ENCODE measurements at places on chromosomes 2 and 18. TPM values are rescaled to one million over a fixed set of nuclear protein-coding genes. Genes with fewer than 3 reads are reported as not detected.

DNA sequence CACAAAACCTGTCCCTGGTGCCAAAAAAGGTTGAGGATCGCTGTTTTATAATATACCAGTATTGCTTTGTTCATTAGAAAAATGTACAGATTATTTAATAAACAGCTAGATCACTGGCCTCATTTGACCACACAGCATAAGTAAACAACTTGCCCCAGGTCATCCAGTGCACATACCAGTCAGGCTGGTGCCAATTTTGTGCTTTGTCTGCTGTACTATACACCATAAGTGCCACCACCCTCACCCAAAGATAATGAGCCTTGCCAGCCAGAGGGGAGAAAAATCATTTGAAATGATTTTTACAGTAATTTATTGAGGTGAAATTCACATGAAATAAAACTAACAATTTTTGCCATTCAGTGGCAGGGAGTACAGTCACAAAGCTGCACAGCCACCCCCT lies 202.2 kb upstream of the TWIST2 start:
- H3K4me1 ChIP-seq: no peaks in the 10 kb centered on the region
- no peak overlapping the region for H3K4me3 ChIP-seq

DNA sequence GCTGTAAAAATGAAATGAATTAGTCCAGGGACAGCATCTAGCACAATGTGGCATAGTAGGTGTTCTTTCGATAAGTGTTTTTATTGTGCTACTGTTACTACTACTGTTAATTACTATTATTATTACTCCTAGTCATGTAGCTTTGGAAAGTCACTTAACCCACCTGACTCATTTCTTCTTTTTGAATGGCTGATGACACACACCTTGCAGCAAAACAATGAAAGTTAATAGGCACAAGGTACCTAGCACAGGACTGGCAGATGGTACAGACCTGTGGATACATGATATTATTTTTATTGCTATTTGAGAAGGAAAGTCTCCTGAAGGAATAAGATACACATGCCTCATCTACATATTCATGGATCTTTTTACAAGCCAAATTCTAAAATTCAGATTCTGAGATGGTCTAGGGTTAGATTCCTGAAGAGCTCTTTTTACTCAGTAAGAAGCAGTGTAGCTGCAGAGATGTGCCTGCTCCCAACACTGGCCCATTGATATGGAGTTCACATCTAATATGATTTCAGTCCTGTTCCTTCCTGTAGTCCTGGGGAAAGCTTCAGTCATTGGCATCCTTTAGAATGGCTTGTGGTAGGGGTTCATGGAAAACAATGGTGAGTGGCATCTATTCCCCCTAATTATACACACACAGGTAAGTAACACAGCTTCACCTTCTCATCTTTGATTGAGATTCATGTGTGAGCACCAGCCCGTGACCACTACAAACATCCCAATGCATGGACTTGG lies 7.9 kb upstream of the ERMN start:
- DNase-seq: no peak
- no peak overlapping the region for H3K27ac ChIP-seq
- no peak overlapping the region for H3K4me3 ChIP-seq
- H3K36me3 ChIP-seq: no peaks in the 10 kb centered on the region

GRCh38 chr18:21203126-21203525 lies 38.9 kb upstream of the GREB1L start:
- no peak overlapping the region for H3K27ac ChIP-seq
- no peaks in the 10 kb centered on the region for H3K4me1 ChIP-seq

Gene CLEC4F
- not detected for total RNA-seq

DNA sequence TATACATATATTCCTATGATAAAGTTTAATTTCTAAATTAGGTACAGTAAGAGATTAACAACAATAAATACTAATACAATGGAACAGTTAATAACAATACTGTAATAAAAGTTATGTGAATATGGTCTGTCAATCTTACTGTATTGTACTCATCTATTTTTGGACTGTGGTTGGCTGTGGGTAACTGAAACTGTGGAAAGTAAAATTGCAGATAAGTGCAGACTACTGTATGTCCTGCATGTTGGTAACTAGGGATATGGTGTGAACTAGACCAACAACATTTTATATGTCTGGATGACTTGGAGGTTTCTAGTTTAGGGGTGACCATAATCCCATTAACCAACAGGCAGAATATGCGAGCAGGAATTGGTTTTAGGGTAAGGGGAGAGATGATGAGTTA lies 23.3 kb downstream of the PHLPP1 start:
- H3K27me3 ChIP-seq: no peaks in the 10 kb centered on the region
- no peak for DNase-seq
- no peak overlapping the region for H3K27ac ChIP-seq
- H3K4me1 ChIP-seq: peaks cover 43% of the 10 kb centered on the region

DNA sequence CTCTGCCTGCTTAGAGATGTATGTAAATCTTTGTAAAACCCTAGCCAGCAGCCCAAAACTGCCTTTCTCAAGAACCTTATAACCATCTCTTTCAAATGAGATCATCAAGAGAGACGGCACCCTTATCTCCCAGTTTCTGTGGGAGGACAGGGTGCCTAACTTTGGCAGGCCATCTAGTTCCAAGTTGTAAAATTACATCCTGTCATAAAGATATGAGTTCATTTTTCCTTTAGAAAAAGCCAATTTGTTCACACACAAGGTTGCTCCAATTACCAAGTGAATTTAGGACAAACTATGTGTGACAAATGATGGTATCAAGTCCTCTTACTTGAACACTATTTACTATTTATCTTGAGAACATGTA lies 65.3 kb downstream of the MEMO1 start:
- no peak overlapping the region for H3K4me3 ChIP-seq
- H3K27ac ChIP-seq: no peak overlapping the region
- H3K4me1 ChIP-seq: no peaks in the 10 kb centered on the region
- H3K27me3 ChIP-seq: no peaks in the 10 kb centered on the region

DNA sequence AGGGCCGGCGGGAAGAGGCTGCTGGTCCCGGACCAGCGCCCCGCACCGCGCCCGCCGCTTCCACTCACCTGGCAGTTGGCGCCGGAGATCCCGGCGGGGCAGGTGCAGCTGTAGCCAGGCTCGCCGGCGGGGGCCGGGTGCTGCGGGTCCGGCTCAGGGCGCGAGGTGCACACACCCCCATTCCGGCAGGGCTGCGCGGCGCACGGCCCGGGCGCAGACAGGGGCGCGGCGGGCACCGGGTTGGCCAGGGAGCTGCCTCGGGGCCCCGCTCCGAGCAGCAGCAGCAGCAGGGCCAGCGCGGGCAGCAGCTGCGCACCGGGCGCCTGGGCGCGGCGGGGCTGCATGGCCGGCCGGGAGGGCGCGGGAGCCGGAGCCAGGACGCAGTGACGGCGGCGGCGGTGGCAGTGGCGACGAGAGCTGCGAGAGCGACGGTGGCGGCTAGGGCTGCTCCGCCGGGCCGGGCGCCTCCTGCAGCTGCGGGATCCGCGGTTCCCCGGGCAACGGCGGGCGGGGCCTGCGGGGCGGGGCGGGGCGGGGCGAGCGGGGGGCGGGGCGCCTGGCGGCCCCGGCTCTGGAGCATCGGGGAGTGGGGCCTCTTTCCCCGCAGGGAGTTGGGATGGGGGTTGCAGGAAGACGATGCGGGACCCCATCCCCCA lies at the start of gene DNER:
Gene DNER (minus strand): TSS at position 476 of the 656 bp plus-strand sequence. CDS start 132 bp downstream, at position 344.
- peaks cover 98% of the 10 kb centered on the region for H3K27me3 ChIP-seq
- H3K27ac ChIP-seq: no peak within 1 kb of the TSS
- peaks cover 4% of the 10 kb centered on the region for H3K4me1 ChIP-seq
- DNase-seq: peak; percentile 87
- no peaks in the 10 kb centered on the region for H3K36me3 ChIP-seq

DNA sequence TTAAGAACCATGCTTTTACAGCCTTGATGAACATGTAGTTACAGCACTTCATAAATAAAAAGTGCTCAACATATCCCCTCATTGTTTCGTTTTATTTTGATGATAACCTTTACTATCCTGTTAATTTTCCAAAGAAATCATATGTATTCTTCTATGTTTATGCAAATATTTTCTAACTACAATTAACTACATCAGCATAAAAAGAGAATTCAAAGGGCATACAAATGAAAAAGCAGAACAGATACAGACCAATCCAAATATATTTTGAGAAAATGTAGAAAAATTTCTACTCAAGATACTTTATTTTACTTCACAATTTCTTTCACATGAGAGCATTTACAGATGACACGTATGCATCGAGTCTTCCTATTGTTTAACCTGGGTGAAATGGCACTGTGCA lies 69.1 kb downstream of the MBD2 start:
- DNase-seq: no peak
- H3K27me3 ChIP-seq: no peaks in the 10 kb centered on the region
- H3K4me3 ChIP-seq: no peak overlapping the region
- no peaks in the 10 kb centered on the region for H3K36me3 ChIP-seq

Gene MOGAT1
- 2.0 TPM for total RNA-seq

DNA sequence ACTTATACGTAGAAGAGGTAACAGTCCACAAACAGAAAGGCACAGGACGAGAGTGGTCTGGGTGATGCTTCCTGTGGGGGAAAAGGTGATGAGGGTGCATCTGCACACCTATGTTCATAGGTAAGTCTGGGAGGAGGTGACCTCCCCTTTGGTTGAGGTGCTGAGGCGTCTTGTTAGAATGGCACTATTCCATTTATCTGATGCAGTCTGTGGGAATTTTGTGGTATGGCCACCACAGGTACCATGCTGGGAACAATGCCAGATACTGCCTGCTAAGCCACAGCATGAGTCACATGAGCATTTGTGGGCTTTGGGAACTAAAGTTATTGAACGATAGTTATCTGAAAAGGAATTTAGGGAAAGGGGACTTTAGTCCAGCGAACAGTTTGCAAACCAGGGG lies 27.9 kb downstream of the IL37 start:
- H3K4me3 ChIP-seq: no peak overlapping the region
- no peaks in the 10 kb centered on the region for H3K4me1 ChIP-seq
- H3K27ac ChIP-seq: no peak overlapping the region
- no peaks in the 10 kb centered on the region for H3K36me3 ChIP-seq
- no peak for DNase-seq
- H3K27me3 ChIP-seq: peaks cover 5% of the 10 kb centered on the region

DNA sequence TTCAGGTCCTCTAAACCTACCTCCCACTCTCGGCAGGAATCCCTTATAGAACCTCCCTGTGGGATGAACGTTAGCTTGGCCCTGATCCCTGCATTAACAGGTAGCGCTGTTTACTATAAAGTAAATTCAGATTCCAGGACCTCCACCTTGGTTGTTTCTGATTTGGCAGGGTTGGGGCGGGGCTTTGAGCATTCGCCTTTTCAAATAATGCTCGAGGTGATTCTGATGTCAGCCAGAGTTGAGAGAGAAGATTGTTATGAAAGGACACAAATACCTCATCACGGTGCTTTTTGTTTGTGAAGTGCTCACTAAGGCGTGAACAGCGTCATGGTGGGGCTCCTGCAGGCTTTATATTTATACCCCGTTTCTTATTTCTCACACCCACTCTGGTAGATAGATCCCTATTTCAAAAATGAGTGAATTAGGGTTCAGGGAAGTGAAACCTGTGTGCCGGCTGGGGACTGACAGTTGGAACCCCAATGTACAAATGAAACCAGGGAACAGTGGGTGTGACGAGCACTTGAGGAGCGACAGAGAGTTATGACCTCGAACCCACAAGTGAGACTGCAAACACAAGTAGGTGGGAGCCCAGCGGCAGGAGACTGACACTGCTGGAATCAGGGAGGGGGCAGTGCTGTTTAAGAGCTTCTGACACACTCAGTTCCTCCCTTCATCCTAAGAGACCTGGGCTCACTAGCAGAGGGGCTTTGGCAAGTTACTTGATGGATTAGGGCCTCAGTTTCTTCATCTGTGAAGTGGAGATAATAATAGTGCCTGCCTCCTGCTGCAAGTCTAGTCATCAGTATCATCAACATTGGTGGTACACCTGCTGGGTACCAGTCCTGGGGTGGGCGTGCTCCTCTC lies 14.2 kb upstream of the CXCR4 start:
- peaks cover 14% of the 10 kb centered on the region for H3K4me1 ChIP-seq
- H3K36me3 ChIP-seq: no peaks in the 10 kb centered on the region
- no peak overlapping the region for H3K27ac ChIP-seq
- H3K4me3 ChIP-seq: no peak overlapping the region
- H3K27me3 ChIP-seq: no peaks in the 10 kb centered on the region

DNA sequence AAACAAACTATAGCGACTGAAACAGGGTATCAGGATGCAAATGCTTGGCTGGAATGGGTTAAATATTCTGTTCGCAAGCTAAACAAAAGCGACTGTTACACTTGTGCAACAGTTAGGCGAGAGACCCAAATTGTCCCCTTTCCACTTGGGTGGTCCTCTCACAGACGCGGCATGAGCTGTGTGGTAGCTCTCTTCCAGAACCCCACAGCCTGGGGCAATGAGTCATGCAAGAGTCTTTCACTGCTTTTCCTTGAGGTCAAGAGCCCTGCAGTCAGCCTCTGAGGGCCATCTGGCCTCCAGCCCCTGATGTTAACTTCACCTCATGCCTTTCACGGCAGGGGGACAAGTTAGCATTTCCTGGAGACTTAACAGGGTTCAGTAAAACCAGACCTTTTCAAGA lies 25.7 kb downstream of the SULT1C4 start:
- DNase-seq: peak; percentile 23
- no peaks in the 10 kb centered on the region for H3K27me3 ChIP-seq
- H3K4me3 ChIP-seq: no peak overlapping the region
- no peak overlapping the region for H3K27ac ChIP-seq
- no peaks in the 10 kb centered on the region for H3K4me1 ChIP-seq

DNA sequence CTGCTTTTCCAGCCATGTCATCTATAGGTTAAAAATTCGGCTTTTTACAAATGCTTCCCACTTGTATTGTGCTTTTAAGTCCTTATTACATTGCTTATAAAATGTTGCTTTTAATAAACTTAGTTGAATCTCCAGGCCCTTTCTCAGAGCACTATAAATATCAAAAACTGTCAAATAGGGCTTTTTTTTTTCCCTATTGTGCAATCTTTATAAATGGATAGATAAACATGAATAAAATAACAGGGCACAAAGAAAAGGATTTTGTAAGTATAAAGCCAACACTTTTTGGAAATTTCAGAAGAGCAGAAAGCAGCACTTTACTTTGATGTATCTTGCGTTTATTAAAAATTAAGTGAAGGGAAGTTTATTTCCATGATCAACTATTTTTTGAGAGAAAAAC lies 107.5 kb upstream of the CDCA7 start:
- no peaks in the 10 kb centered on the region for H3K36me3 ChIP-seq
- H3K4me3 ChIP-seq: no peak overlapping the region
- no peak for DNase-seq
- no peak overlapping the region for H3K27ac ChIP-seq

DNA sequence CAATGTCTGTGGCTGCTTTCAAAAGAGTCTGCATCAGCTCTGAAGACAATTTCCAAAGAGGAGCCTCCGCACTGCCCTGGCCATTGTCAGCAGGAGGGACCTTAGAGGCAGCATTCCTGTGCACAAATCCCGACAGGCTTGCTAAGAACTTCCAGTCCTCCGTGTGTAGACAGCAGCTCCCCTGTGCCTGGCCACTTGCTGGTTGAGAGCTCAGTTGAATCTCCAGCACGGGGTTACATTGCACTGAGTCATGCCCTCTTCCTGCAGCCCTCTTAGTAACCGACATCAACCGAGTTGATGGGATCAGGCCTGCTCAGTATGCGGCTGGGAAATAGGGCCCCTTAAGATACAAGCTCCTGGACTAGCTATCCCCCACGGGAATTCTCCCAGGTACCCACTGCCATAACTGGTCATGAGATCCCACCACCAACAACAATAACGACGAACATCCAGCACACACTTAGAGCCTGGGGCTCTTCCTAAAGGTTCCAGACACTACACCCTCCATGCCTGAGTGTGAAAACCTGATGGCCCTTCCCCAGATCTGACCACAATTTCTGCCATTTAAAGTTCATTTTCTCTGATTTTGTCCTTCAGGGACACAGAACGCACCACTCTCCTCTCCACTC lies 12.0 kb downstream of the ATP6V1B1 start:
- no peak overlapping the region for H3K4me3 ChIP-seq
- no peaks in the 10 kb centered on the region for H3K36me3 ChIP-seq
- no peak for DNase-seq
- no peak overlapping the region for H3K27ac ChIP-seq

Gene IL1R1
- 1.7 TPM for total RNA-seq

GRCh38 chr18:21265971-21266673 lies 24.1 kb downstream of the GREB1L start:
- peaks cover 87% of the 10 kb centered on the region for H3K4me1 ChIP-seq
- peak; percentile 48 for DNase-seq
- H3K36me3 ChIP-seq: no peaks in the 10 kb centered on the region

Data from neural progenitor cell (in vitro differentiated cells).